NCI-H524 treated with DMSO at 0.1 percent for 48 hours (cell line): ENCODE measurements at places on chromosomes 6 and 20.

DNA sequence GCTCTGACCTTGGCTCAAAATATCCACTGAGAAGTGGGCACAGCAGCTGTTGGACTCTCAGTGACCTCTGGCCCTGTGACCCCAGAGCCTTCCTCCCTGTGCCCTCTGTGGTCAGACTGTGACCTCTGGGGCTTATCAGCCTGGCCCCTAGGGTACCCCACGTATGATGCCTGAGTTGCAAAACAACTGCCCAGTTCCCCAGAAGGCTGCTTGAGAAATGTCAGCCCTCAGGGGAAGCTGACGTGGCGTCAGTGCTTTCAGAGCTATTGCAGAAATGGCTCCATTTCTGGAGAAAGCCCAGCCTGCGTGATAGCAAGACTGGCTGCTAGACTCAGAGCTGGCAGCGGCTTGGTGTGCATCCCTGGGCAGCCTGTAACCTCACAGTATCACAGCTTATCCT lies 31.5 kb upstream of the TGM2 start:
- DNase-seq = no peak

DNA sequence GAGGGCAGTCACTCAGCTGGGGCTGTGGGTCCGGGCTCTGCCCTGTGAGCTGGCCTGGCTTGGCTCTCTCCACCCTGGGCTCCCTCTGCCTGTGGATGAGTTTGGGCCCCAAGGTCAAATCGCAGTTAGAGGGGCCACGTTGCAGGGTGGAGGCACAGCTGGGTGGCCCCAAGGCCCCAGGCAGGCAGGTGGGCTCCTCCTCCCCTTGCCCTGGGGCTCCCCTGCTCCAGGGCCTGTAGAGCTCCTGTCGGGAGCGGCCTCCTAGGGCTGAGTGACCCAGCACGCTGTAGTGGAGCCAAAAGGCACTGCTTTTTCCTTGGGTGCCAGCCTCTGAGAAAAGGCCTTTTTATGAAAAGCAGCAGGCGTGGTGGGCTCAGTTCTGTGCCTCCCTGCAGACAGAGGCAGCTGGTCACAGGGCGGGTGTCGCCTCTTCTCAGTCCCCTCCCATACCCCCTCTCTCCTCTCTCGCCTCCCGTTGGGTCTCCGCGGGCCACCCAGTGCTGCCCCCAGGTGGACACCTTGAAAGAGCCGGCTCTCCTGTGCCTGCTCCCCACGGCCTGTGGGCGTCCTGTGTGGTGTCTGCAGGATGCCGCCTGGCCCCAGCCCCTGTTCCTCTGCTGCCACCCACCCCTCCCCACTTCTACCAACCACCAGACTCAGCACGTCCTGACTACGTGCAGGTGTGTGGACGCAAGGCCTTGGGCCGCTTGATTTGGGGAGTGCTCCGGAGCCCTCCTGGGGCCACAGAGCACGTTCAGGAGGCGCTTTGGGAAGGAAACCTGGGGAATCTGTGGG lies 13.2 kb downstream of the SS18L1 start:
- DNase-seq = no peak

- no peak for DNase-seq
Observed at GRCh38 chr6:23003671-23004467, 434.5 kb downstream of the HDGFL1 start.

DNA sequence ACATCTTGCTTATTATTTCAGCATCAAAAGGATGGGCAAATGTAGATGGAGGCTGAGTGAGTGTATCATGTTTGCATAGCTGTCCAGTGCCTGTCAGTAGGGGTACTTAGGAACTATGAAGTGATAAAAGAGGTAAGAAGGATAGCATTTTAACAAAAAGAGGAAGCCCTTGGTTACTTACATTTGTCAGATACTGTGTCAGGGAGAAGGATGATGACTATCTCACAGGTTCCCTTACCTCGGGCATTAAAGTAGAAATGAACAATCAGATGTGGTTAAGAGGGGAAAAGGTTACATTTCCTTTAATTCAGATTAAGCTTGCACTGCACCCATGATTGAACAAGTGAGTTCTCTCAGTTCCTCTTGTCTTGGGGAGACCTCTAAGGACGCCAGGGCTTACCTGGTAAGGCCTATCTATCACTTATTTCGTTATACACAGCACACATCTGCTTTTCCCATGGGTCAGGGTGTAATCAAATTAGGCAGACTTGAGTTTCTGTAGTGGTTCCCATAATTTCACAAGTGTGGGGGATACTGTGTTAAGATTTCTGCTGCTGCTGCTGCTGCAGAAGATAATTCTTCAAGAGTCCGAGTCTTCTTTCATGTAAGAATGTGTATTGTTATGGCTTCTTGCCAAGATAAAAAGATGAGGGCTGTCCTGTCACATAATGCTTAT lies 4.5 kb downstream of the FOXO3 start:
- no peak for DNase-seq

- DNase-seq = no peak
Observed at GRCh38 chr6:106546691-106547414, 82.4 kb downstream of the RTN4IP1 start.

- no peak for DNase-seq
Observed at GRCh38 chr6:109580519-109580918, 97.5 kb upstream of the ZBTB24 start.

GRCh38 chr6:22164236-22164635 lies 132.6 kb downstream of the PRL start:
- no peak for DNase-seq

DNA sequence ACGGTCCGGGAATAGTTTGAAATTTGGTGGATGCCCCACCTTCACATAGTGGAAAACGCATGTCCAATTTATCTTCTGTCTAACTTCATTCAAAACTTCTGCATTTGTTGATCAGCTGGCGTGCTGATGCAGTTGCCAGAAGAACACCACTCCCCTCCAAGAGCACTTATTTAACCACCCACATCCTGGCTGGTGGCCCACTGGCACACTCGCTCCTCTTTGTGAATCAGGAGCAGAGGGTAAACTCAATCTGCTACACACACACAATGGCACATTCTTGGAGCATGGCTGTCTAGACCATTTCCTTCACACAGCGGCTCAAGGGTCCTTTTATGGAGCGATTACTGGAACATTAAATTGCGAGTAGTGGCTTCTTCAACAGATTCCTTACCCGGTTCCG lies 55.1 kb upstream of the CEP162 start:
- no peak for DNase-seq

DNA sequence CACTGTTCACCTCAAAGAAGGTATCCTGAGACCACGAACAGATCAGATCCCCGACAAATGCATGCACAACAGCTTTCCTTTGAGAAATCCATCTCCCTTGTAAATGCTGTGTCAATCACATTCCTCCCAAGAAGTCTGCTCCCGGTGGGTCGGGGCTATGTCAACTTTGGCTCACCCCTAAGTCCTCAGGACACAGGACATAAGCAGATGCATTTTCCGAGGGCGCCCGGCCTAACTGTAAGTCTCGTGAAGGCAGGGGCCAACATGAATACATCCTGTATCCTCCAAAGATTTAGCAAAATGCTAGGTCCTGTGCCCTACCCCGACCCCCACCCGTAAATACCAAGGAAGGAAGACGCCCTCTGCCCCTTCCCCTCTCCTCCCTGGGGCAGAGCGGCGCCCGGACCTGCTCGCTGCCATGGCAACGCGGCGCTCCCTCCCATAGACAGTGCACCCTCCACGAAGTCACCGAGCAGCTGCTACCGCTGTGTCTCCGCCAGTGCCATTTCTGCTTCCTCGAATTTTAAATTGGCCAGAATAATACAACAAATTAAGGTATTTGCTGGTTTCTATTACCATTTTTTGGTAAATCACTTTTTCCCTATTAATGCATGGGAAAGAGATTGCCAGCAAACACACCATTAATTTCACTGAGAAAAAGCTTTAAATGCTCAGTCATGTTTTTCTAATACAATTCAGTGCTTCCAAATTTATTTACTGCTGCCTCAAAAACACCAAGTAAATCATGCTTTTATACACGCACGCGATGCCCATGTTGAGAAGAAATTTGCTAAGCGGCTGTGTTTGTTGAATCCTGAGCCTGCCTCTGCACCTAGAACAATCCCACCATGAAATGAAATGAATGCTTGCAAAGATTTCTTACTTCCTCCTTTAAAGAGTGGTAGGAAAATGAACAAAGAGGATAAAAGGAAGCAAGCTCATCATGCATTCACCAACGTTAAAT lies 100.6 kb downstream of the PCSK2 start:
- peak; percentile 47 for DNase-seq

GRCh38 chr6:72151742-72152141 lies 265.4 kb downstream of the RIMS1 start:
- no peak for DNase-seq

DNA sequence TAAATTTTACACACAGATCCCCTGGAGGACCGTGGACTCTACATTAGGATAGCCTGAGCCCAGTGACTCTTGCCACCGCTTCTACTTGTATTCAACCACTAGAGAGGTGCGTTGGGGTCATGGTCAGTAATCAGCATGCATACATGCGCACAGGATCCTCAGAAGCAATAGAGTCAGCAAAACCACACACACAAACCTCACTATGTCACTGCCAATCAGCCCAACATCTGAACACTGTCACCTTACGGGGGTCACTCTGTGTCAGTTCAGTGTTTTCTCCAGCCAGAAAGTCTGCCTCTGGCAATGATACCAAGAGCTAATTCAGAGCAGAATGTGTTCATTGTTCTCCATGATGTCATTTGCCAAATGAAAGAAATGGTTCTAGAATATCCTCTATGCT lies 225.3 kb downstream of the KHDC1L start:
- no peak for DNase-seq

GRCh38 chr20:62243906-62244515 lies 5.7 kb downstream of the OSBPL2 start:
- DNase-seq = no peak

DNA sequence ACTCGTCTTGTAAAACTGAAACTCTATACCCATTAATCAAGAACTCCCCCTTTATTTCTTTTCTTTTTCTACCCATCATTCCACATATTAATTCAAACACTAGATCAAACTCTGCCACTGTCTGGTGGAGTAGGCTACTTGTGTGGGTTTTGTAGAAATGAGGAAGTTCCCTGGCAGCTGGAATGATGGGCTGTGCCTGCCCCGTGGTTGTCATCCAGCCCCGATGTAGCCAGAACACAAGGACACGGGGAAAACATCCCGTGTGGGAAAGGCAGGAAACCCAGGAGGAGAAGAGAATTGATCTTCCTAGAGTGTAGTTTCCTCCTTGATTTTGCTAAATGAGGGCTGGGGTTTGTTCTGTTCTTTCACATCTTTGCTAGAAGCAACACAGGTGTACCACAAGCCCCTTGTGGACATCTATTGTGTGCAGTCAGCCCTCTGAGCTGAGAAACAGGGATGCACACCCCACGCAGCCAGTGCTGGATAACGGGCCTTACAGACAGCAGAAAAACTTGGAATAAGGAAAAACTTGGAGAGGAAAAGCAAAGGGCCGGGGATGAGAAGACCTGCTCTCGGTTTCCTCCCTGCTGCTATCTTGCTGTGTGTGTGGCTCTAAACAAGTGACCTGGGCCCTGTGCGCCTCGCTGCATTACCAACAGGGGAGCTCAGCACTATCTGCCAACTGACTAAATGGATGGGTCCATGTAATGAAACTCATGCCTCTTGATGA lies 88.0 kb downstream of the SCML4 start:
- DNase-seq = no peak

DNA sequence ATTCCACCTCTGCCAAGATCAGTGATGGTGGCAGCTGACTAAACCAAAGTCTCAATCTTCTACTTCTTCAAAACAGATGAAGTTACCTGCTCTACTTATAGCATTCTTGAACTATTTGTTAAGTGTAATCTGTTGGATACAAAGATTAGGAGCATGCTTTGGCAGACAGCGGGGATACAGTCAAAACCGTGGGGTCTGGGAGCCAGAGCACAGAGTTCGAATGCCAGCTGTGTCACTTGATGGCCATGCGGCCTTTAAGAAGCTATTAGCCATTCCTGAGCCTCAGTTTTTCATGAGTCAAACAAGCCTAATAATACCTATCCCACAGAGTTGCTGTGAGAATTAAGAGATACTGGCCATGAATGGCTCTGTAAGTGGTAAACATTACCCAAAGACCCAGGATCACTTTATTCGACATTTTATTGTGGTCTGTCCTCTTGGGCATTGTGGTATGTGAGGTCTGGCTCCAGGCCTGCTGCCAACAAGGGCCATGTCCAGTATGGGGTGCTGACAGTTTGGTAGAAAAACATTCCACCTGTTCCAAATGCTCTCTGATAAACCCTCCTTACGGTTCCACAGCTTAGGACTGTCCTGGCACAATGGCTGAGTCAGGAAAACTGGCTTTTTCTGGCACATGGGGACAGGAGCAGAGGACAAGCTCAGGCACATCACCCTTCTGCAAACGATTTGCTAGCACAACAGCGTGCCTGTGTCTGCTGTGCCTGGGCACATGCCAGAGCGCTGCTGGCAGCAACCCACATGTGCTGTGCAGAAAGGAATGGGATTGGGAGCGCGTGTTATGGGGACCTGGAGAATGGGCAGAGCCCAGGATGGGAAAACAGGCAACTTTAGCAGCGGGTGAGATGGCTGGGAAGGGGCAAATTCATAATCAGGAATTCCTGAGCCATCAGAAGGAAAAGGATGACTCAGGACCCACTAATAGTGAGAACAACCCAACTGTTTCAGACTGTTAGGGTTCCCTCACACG lies 15.7 kb upstream of the FAM83C start:
- no peak for DNase-seq

DNA sequence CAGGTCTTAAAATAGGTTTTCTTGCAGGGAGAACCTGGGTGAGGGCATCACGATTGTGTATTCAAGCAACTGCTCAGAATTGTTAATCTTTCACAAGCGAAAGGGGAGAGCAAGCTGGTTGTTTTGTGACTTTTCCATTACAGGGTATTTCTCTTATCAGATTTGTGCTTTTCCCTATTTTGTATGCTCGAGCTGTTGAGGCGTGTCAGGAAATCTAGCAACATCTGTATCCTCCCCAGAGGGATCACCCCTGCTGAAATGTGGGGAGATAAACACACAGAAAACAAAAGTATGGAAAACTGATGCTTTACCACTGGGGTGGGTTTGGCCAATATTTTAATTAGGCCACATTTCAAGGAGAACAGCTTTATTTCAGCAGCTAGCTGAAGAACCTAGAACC lies 187.0 kb downstream of the DTNBP1 start:
- no peak for DNase-seq

DNA sequence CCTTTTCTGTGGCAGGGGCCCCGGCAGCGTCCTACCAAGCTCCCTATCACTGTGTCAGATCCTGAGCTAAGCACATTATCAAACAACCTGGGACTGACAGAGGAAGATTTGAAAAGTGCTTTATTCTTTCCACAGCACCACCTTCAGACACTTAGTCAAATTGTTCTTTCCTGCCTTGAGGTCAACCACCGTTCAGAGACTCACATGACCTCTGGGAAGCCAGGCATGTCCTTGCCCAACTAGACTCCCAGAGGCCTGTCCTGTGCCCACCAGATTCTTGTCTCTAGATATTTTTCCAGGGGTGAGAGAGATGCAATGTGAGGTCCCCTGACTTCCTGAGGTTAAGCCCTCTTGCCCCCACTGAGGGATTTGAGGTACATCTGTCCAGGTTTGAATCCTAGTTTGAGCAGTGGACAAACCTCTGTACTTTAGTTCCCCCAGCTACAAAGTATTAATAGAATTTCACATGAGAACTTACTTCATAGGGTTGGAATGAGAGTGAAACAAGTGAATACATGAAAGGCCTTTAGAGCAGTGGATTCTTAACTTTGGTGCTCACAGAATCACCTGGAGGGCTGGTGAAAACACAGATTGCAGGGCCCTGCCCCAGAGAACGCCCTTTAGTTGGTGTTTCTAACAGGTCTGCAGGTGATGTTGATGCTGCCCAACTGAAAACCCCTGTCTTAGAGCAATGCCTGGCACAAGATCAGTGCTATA lies 179.8 kb downstream of the CLIC5 start:
- no peak for DNase-seq

- no peak for DNase-seq
Observed at GRCh38 chr6:150875841-150876240, 10.3 kb downstream of the MTHFD1L start.

- no peak for DNase-seq
Observed at GRCh38 chr6:72650081-72650745, 28.3 kb downstream of the KCNQ5 start.
